ENCODE measurements at places on chromosomes 4 and X.

DNA sequence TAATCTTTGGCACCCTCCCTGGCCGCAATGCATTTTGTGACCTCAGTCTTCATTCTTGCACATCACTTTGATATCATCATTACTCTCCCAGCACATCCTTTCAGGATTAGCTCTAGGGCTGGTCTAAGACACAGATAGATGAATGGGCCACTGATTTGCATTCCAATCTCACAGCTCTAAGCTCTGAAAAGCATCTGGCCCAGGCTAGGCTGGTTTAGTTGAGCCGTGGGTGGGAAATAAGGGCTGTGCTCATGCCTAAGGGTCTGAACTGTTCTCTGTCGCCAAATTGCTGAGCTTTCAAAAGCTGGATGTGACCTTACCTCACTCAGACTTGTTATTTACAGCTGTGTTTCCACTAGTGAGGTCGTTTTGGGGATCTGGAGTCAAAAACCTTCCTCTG lies 30.0 kb upstream of the SLC9A7 start:
- H3K4me1 ChIP-seq: no peaks in the 10 kb centered on the region
- H3K4me3 ChIP-seq: no peak overlapping the region

DNA sequence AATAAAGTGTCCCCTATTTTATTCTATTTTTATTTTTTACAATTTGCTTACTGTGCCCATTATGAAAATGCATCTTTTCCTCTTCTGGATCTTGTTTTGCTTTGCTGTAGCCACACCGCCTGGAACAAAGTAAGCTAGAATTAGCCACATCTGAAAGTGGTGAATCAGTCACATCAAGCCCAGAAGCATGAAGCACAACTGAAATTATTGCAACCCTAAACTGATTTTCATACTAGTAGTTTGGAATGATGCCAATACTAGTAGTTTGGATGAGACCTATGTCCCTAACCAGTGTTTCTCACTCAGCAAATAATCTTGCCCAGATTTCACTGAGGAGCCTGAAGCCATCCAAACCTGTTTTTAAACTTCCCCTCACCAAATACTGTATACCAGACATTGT lies 303.0 kb downstream of the EPHA5 start:
- H3K36me3 ChIP-seq: no peaks in the 10 kb centered on the region
- no peak overlapping the region for H3K27ac ChIP-seq
- H3K27me3 ChIP-seq: no peaks in the 10 kb centered on the region
- no peak for DNase-seq
- H3K4me1 ChIP-seq: no peaks in the 10 kb centered on the region

- no peak overlapping the region for H3K27ac ChIP-seq
- no peaks in the 10 kb centered on the region for H3K36me3 ChIP-seq
- no peaks in the 10 kb centered on the region for H3K27me3 ChIP-seq
- H3K4me3 ChIP-seq: no peak overlapping the region
- H3K4me1 ChIP-seq: no peaks in the 10 kb centered on the region
- DNase-seq: no peak
Measured at GRCh38 chr4:61782133-61782532, 582.0 kb downstream of the ADGRL3 start.

- H3K27me3 ChIP-seq: no peaks in the 10 kb centered on the region
- no peak for DNase-seq
- peaks cover 6% of the 10 kb centered on the region for H3K4me1 ChIP-seq
- H3K27ac ChIP-seq: no peak overlapping the region
- H3K36me3 ChIP-seq: no peaks in the 10 kb centered on the region
Measured at GRCh38 chrX:106931831-106932491, 11.8 kb downstream of the CLDN2 start.

GRCh38 chr4:115529126-115529525 lies 415.7 kb upstream of the NDST4 start:
- DNase-seq: no peak
- no peaks in the 10 kb centered on the region for H3K4me1 ChIP-seq
- no peak overlapping the region for H3K27ac ChIP-seq
- H3K27me3 ChIP-seq: no peaks in the 10 kb centered on the region
- no peaks in the 10 kb centered on the region for H3K36me3 ChIP-seq

DNA sequence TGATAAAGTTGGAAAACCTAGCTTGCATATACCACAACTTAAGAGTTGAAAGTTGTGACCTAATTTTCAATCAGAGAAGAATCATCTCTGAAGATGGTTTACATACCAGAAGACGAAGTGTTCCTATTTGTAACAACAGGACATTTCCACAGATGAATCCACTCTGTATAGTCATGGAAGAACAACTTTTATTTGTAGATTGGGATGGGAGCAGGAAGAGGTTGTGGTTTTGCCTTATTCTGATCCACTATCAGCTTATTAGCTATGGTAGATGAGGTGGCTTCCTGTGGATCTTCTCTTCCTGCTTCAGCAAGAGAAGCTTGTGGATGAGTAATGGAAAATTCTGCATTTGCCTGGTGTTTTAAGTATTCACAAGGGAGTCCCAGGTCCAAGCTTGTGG lies 18.6 kb upstream of the SUPT20HL1 start:
- H3K36me3 ChIP-seq: no peaks in the 10 kb centered on the region
- H3K27ac ChIP-seq: no peak overlapping the region
- no peaks in the 10 kb centered on the region for H3K4me1 ChIP-seq

- no peaks in the 10 kb centered on the region for H3K4me1 ChIP-seq
- H3K4me3 ChIP-seq: no peak overlapping the region
- H3K36me3 ChIP-seq: no peaks in the 10 kb centered on the region
Measured at GRCh38 chr4:110877778-110878370, 255.0 kb upstream of the PITX2 start.

GRCh38 chr4:150181536-150181935 lies 103.3 kb downstream of the DCLK2 start:
- no peaks in the 10 kb centered on the region for H3K4me1 ChIP-seq
- no peak overlapping the region for H3K4me3 ChIP-seq
- no peak overlapping the region for H3K27ac ChIP-seq
- no peaks in the 10 kb centered on the region for H3K27me3 ChIP-seq

- H3K27ac ChIP-seq: peak overlapping the region; percentile 84
- peaks cover 6% of the 10 kb centered on the region for H3K4me1 ChIP-seq
- no peaks in the 10 kb centered on the region for H3K36me3 ChIP-seq
- no peaks in the 10 kb centered on the region for H3K27me3 ChIP-seq
- peak; percentile 6 for DNase-seq
Measured at GRCh38 chr4:40055511-40055862, 1.2 kb upstream of the N4BP2 start.

DNA sequence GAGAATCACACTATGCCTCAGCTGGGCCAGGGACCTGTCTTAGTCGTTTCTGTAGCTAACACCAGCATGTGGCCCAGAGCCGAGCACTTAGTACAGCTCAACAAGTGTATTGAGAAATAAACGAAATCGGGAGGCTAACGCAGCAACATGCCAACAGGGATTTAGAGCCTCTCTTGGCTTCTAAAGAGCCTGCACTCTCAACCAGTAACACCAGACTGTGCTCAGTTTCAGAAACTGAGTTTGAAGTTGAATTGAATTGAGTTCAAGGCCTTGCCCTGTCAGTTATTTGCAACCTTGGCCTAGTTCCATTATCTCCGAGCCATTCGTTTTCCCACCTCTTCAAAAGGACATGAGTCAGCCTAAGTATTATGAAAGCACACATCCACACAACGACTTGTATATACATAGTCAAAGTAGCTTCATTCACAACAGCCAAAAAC lies 71.3 kb upstream of the LDB2 start:
- no peaks in the 10 kb centered on the region for H3K27me3 ChIP-seq
- no peak for DNase-seq
- H3K4me3 ChIP-seq: no peak overlapping the region
- no peak overlapping the region for H3K27ac ChIP-seq
- H3K4me1 ChIP-seq: no peaks in the 10 kb centered on the region

- no peak overlapping the region for H3K4me3 ChIP-seq
- no peaks in the 10 kb centered on the region for H3K36me3 ChIP-seq
- no peaks in the 10 kb centered on the region for H3K4me1 ChIP-seq
- H3K27me3 ChIP-seq: peaks cover 3% of the 10 kb centered on the region
Measured at GRCh38 chrX:50747471-50747900, 66.5 kb downstream of the SHROOM4 start.

- no peak overlapping the region for H3K27ac ChIP-seq
- no peaks in the 10 kb centered on the region for H3K36me3 ChIP-seq
Measured at GRCh38 chr4:28287831-28288233, 1427.2 kb downstream of the STIM2 start.

- H3K4me1 ChIP-seq: no peaks in the 10 kb centered on the region
- no peak overlapping the region for H3K27ac ChIP-seq
- no peaks in the 10 kb centered on the region for H3K36me3 ChIP-seq
- H3K4me3 ChIP-seq: no peak overlapping the region
- no peaks in the 10 kb centered on the region for H3K27me3 ChIP-seq
- DNase-seq: no peak
Measured at GRCh38 chr4:8655411-8656184, 63.0 kb downstream of the CPZ start.
